ENCODE measurements at places on chromosomes 6 and 20.

GRCh38 chr6:36679043-36679833 is 724 bp downstream of the CDKN1A start:
- DNase-seq = peak; percentile 17

DNA sequence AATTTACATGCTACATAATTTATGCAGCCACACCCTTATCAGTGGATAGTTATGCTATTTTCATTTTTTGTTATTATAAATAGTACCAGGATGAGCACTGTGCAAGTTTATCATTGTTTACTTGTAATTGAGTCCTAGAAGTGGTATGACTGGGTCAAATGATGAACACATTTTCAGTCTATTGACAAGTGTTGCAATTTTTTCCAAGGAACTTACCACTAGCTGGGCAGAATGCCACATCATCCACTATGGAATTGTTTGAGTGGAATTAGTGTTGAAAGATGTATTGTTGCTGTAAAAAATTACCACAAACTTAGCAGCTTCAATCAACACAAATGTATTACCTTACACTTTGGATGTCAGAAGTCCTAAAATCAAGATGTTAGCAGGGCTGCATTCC is 38.1 kb upstream of the OPN5 start:
- DNase-seq = no peak

- DNase-seq = no peak
These were observed 20.3 kb downstream of the DAAM2 start for GRCh38 chr6:39812496-39812852.

DNA sequence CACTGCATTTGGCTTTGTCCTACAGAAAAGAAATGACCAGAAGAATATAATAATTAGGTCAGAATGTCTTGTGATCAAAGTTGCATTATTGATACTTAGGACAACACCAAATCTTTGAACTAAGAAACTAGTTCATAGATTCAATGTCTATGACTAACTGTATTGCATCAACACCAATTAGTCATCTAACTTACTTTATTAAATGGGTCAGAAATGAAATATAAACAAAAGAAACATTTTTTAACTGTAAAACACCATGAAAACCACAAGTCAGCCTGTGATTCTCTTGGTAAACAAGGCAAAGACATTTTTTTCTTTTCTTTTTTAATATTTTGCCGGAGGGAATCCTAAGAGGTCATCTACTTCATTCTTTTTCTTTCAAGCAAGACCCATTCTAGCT is 114.1 kb upstream of the HDDC2 start:
- no peak for DNase-seq

GRCh38 chr6:41505122-41506049 is 40.8 kb upstream of the FOXP4 start:
- DNase-seq = peak; percentile 90

Measured in posterior cingulate gyrus (tissue), 11 donors.